ENCODE measurements at places on chromosomes 6 and 20.

DNA sequence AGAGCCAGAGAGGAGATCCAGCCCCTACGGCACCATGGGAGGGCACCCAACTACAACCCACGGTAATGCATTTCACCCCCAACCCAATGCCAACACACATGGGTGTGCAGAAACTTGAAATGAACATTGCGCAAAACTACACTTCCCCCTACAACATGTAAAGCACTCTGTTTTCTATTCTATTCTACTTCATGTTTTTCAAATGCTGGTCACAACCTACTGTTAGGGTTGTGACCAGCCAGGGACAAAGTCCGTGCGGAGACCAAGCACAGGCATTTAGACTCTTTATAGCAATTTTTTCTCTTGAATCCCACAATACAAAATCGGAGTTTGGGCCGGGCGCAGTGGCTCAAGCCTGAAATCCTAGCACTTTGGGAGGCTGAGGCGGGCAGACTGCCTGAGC, 90.6 kb downstream of the MRPL14 start:
- no peak for DNase-seq

DNA sequence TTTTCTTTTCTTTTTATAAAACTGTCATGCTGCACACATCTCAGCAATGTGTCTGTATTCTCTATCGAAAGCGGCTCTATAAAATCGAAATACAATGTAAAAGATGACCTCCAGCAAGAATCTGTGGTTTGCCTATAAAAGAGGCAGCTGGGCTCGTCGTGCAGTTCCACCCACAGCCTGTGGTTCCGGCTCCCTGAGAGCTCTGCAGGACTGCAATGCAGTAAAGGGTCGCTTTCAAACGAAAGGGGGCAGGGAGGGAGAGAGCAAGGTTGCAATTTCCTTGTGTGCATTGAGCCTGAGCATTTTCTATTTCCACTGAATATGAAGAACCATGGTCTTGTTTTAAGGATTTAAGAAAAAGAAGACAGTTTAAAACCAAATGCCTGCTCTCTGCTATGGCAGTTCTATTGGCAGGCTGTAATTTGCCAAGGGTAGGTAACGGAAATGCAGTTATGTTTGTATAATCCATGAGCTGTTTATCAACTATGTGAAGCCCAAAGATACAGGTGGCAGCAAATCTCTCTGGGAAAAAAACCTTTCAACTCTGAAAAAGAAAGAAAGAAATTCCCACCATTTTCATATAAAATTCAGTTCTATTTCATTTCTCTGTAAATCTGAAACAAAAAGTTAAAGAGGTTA, 236.5 kb downstream of the HACE1 start:
- DNase-seq: no peak

- no peak for DNase-seq
Measured at GRCh38 chr6:51466427-51466826, 621.0 kb downstream of the PKHD1 start.

- no peak for DNase-seq
Measured at GRCh38 chr6:116475141-116475540, 14.0 kb downstream of the CALHM6 start.

DNA sequence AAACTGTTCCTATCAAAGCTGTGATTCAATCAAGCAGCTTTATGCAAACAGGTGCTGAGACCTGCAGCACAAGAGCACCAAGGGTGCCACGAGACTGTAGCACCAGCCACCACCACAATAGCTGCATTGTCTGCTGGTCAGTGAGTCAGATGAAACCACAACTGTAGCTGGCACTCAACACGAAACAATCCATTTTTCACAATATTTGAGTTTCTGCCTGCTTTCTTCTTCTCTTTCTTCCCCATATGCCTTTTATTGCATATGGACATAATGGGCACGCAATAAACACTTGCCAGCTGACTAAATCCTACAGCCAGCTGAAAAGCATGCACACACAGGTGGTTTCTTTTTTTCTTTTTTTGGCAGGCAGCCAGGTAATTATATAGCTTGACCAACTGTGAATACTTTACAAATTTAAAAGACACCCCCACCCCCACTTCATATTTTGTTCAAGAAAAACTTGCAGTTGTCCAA, 16.6 kb downstream of the SLC2A12 start:
- no peak for DNase-seq

GRCh38 chr6:73180763-73181619, 44.3 kb downstream of the KHDC1L start:
- DNase-seq: no peak

GRCh38 chr20:5919626-5920544, 30.4 kb downstream of the TRMT6 start:
- DNase-seq: no peak

GRCh38 chr6:137488150-137489045, 5.8 kb downstream of the OLIG3 start:
- DNase-seq: no peak

DNA sequence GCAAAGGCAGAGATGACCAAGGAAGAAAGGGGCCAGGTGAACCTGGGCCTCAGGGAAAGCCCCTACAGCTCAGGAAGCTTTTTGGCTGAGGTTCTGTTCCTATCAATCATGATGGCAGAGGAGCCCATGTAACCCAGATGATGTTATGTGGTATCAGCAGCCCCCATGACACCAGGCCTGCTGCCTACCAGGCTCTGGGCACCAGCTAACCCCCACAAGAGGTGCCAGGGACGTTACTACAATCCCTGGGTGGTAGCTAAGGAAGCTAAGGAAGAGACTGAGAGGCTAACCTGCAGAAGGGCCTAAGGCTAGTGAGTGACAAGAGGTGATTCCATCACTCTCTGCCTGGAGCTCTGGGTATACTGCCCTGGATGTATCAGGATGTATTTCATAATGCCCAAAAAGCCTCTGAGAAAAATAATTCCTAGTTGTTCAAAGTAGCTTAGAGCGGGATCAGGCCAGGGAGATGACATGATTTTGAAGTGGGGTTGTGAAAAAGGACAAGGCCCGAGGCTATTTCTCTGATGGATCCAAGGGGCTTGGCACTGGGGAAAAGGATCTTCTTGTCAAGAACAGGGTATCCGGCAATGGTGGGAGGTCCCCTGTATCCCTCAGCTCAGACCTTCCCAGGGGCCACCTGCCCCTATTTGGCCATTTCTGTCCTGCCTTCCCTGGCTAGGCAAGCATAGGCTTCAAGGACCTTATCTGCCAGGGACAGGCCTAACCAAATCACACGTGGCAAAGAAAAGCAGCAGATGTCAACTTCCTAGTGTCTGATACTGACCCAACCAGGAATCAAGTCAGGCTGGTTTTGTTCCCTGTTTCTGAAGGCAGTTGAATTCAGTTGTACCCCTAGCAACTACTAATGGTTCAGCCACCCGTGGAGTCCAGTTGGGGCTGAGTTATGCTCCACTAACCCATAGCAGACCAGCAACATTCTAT, 41.3 kb downstream of the PANK2 start:
- no peak for DNase-seq

Measured in activated gamma-delta T cell treated with anti-CD3 and anti-CD28 coated beads, Interleukin-2, amount 50 U/mL, for 16 hours (primary cell).